EH (cell line): ENCODE measurements at places on chromosomes 3 and 15.

GRCh38 chr3:190360228-190360627, 27.7 kb upstream of the CLDN16 start:
- DNase-seq = no peak

DNA sequence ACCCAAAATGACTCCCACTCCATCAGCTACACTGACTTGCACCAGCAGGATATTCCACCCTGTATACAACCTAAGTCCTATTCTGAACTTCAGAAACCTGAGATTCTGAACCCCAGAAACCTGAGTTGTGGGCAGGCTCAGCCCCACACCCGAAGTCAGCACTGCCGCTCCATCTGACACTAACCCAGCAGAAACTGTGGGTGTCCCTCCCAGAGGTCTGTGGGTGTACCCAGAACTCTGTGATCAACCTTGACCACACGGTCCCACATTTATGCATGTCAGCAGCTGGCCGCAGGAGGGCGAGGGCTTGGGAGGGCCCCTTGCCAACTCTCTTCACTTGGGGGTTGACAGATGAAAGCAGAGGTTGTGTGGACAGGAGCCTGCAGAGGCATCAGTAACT, 9.3 kb downstream of the OXTR start:
- no peak for DNase-seq

DNA sequence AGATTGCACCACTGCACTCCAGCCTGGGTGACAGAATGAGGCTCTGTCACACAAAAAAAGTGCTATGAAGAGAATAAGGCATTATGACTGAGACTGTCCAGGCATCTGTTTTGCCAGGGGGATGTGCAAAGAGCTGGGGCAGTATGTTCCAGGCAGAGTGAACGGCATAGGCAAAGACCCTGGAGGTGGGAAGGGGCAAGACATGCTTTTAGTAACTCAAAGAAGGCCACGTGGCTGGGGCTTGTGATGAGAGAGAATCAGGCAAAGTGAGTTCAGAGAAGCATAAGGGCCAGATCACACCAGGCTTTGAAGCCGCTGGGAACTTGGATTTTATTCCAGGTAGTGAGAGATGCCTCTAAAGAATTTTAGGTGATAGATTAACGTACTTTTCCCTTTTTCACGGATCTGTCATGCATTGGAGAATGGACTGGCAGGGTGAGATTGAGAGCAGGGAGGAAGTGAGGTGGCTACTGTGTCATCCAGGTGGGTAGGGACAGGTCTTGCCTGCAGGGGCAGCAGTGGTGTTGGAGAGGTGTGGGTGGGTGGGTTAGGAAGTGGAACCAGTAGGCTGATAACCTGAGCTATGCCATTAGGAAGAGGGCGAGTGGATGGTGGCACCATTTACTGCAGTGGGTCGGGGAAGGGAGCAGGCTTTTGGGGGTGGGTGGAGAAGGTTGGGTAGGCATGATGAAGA, 31.7 kb downstream of the ATP2B2 start:
- no peak for DNase-seq

GRCh38 chr15:85865070-85865684, 70.5 kb upstream of the KLHL25 start:
- DNase-seq = peak; percentile 43

GRCh38 chr3:54832876-54833275, 95.0 kb downstream of the LRTM1 start:
- no peak for DNase-seq

GRCh38 chr3:8739757-8740504, 6.3 kb downstream of the CAV3 start:
- DNase-seq = peak; percentile 81
